ENCODE measurements at places on chromosomes 12 and 14. TPM values are rescaled to one million over a fixed set of nuclear protein-coding genes. Genes with fewer than 3 reads are reported as not detected.

GRCh38 chr12:50062728-50063460 is 5.5 kb downstream of the ASIC1 start:
- no peak for DNase-seq
- no peak overlapping the region for H3K27ac ChIP-seq
- H3K27me3 ChIP-seq, result peaks cover 8% of the 10 kb centered on the region
- peaks cover 16% of the 10 kb centered on the region for H3K4me1 ChIP-seq
- no peaks in the 10 kb centered on the region for H3K36me3 ChIP-seq

- H3K36me3 ChIP-seq, result no peaks in the 10 kb centered on the region
- no peak overlapping the region for H3K4me3 ChIP-seq
- H3K27ac ChIP-seq, result no peak overlapping the region
- peaks cover 11% of the 10 kb centered on the region for H3K27me3 ChIP-seq
- no peaks in the 10 kb centered on the region for H3K4me1 ChIP-seq
Observed at GRCh38 chr14:105884808-105885281, 358.5 kb downstream of the TMEM121 start.

DNA sequence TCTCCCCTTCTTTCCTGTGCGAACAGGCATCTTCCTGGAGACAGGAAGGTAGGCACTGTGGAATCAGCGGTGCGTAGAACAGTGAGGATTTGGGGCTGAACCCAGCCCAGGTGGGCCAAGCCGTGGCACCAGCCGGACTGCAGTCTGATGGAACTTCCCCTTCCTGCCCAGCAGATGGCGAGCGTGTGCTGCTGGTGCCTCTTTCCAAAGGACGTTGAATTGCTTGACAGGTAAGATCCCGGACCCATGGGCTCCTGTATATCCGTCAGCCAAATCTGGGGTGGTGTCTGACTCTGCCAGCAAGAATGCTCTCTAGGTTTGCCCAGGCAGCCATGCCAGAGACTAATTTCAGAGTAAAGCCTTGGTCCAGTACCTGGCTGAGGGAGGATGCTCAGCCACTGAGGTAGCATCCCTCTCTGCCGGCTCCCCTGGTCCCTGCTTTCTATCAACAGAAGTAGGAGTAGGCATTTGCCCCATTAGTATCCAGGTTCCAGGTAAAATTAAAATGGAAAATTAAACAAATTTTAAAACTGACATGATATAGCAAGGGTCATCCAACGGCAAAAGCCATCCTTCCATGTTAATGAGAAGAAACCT is 21.1 kb upstream of the KCNA5 start:
- peaks cover 16% of the 10 kb centered on the region for H3K27me3 ChIP-seq
- H3K4me3 ChIP-seq, result no peak overlapping the region
- DNase-seq, result peak; percentile 54
- no peaks in the 10 kb centered on the region for H3K36me3 ChIP-seq
- H3K4me1 ChIP-seq, result no peaks in the 10 kb centered on the region

The FOXM1 gene
- 80.5 TPM for total RNA-seq

Measured in activated naive CD4-positive, alpha-beta T cell treated with anti-CD3 and anti-CD28 coated beads for 36 hours (primary cell).